ENCODE measurements at places on chromosomes 6 and 20.

- no peak for DNase-seq
Measured at GRCh38 chr6:1486387-1486786, 97.0 kb downstream of the FOXF2 start.

DNA sequence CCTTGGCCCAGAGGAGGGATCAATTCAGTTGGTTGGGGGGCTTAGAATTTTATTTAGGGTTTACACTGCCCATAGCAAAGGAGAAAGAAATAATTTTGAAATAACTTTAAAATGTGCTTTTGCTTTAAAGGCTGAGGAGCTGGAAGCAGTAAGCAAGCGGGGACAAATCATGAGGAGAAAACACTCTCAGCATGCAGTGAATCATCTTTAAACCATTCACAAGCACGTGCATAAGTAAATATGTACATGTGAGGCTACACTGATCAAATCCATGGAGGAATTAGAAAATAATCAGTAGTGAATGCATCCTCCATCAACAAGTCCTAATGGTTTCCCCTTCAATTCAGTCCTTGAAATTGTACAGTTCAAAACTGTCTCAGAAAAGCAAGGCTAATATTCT, 181.0 kb downstream of the MTFR2 start:
- no peak for DNase-seq

DNA sequence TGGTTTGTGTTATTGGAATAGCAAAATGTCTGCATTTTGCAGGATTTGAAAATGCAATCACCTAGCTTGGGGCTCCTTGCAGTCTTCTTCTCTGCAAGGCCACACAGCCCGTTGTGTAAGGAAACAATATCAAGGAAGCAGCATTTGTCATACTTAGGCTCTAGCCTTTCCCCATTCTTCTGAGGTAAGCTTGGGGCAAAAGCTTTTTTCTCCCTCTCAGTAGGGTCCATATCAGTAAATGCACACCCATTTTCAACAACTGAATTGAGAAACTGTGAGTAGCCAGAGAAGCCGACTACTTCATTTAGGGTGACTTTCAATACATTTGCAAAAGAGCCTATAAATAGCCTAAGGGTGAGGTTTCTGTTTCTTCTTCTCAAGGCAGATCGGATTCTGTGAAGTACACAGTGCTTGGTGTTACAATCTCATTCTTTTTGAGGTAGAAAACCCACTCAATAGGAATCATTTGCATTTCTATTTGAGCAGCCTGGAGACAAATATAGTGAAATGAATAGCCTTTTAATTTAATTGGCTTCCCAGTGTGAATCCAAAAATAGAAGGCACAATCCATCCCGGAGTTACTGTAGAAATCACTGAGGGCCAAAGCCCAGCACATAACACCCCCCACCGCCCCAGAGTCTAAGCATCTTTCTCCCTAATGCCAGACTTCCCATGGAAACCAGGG, 61.8 kb downstream of the BTBD3 start:
- no peak for DNase-seq

DNA sequence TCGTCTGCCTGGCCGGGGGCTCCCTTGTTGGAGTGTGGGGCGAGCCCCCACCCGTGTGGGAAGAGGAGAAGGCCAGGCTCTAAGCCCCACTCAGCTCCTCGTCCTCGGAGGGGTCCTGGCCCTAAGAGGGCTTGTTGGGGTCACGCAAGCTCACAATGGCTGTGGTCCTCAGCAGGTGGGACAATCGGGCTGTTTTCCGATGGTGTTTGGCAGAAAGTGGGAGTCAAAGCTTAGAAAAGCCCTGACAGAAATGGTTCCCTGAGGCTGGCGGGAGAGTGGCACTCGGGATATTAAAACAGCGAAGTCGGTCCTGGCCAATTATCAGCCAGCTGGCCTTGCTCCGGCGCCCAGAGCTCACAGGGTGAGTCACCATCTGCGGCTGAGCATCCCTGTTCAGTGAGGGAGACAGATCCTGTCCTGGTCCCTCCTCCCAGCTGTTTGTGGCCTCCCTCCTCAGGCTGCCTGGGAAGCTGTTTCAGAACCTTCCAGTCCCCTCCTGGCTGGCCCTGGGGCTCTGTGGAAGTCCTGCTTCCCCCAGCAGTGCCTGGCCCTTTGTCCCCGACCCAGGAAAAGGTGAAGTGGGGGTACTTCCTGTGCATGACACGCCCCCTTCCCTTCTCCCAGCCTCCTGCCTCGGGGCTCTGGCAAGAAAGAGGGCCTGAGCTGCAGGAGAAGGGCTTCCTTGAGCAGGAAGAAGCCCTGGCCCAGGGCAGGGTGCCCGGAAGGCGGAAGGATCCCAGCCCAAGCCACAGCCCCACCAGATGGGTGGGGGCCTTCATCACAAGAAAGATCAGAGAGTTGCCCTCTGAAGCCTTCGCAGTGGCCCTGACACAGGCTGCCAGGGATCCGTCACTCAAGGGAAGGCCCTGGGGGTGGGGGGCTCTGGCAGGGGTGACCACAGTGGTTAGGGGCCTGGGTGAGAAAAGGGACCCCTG, 53.6 kb upstream of the BHLHE23 start:
- peak; percentile 15 for DNase-seq

DNA sequence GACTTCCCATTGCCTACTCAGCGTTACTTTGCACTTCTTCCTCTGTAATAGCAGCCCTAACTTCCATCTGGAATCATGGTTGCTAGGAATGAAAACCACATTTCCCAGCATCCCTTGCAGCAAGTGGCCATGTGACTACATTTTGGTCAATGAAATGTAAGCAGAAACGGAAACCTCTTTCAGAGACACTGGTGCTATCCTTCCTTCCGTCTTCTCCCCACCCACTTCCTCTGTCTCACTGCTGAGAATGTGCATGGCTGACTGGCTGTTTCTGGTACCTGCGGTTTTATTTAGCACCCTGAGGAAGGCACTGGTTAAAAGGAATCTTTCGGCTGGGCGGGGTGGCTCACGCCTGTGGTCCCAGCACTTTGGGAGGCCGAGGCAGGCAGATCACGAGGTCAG, 107.4 kb downstream of the SCML4 start:
- no peak for DNase-seq
